ENCODE measurements at places on chromosomes 4 and X.

DNA sequence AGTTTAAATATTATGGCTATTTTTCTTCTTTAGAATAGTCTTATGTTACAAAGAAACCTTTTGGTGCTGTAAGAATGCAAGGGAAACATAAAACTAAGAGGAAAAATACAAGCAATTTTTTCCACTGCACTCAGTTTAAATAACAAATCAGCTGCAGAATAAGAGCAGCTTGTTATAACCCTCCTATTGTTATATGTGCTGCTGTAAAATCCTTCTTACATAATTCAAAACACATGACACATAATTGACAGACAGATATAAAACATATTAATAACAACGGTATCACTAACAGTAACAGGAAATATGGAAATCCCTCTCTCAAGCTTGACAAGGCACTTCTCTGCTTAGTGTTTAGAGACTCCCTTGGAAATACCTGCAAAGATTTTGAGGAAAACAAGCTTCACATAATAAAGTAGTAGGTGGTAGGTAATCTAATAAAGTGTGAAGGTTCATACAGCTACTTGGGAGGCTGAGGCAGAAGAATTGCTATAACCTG is 385.3 kb upstream of the HS3ST1 start:
- no peak for DNase-seq

DNA sequence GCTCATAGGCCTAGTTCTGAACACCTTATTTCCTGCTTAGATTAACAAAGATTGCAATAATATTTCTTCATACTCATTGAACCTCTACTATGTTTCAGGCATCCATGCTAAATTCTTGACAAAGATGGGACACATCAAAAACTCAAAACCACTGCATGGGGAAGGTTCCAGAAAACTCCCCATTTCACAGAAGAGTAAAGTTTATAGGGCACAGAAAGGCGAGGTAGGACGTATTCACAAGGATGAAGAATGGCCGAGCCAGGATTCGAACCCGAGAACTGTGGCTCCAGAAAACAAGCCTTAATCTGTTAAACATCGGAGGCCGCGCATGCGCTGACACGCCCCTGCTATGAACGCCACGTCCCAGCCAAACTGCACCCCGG is 688 bp downstream of the UXT start:
- no peak for DNase-seq

DNA sequence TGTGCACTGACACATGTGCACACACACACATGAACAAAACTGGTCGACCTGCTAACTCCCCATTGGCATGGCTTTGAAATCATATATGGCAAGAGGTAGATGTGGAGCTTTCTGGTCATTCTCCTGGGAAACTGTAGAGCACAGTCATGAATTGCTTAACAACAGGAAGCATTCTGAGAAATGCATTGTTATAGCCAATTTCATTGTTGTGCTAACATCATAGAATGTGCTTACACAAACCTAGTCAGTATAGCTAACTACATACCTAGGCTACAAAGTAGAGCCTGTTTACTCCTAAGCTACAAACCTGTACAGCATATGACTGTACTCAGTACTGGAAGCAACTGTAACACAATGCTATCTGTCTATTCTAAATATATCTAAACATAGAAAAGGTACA is 134.2 kb upstream of the SH3RF1 start:
- no peak for DNase-seq

DNA sequence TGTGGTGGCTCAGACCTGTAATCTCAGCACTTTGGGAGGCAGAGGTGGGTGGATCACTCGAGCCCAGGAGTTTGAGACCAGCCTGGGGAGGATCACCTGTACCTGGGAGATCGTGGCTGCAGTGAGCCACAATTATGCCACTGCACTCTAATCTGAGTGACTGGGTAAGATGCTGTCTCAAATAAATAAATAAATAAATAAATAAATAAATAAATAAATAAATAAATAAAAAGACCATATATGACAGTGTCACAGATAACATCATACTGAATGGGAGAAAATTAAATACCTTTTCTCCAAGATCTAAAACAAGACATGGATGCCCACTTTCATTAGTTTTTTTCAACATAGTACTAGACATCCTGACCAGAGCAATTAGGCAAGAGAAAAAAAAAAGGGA is 182.8 kb downstream of the FAM47A start:
- DNase-seq, result no peak

DNA sequence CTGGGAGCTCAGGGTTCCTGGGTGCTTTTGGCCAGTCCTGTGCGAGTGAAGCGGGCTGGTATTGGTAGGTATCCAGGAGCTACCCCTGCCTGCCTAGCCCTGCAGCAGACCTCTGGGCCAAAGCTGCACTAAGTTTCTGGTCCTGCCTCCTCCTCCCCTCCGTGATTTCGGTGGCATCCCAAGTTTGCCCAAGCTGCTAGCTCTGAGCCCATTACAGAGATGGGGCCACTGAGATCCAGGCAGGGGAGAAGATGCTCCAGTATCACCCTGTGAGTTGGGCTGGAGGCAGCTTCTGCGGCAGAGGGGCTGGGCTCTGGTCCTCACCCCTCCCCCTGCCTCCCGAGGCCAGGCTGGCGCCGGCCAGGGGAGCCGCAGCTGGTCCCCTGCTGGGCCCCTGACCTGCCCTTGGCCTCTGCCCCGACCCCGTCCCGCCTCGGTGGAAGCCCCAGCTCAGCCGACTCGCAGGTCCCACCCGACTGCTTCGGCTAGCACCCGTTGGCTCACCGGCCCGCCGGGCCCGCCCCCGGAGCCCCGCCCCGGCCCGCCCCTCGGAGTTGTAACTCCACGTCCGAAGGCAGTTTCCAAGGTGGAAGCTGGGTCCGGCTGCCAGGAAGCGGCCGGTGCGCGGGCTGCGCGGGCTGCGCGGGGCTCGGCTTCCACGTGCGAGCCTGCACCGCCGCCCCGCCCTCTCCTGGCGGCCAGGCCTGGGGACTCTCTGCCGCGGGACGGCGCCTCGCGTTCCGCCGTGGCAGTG is at the start of gene DUSP9:
DUSP9 (plus strand) TSS at position 584 of the 754 bp plus-strand sequence. CDS start 751 bp downstream, outside the sequence.
- no peak for DNase-seq

GRCh38 chr4:1171311-1172227 is 814 bp downstream of the SPON2 start:
- no peak for DNase-seq

Data from activated CD8-positive, alpha-beta memory T cell treated with anti-CD3 and anti-CD28 coated beads for 1 hour (primary cell).